ENCODE measurements at places on chromosomes 13 and 19.
A peak's percentile ranks its signal among the peaks of the same experiment; 100 is the strongest.

- DNase-seq, result no peak
These were observed 1.0 kb downstream of the ZNF420 start for GRCh38 chr19:37079238-37079637.

DNA sequence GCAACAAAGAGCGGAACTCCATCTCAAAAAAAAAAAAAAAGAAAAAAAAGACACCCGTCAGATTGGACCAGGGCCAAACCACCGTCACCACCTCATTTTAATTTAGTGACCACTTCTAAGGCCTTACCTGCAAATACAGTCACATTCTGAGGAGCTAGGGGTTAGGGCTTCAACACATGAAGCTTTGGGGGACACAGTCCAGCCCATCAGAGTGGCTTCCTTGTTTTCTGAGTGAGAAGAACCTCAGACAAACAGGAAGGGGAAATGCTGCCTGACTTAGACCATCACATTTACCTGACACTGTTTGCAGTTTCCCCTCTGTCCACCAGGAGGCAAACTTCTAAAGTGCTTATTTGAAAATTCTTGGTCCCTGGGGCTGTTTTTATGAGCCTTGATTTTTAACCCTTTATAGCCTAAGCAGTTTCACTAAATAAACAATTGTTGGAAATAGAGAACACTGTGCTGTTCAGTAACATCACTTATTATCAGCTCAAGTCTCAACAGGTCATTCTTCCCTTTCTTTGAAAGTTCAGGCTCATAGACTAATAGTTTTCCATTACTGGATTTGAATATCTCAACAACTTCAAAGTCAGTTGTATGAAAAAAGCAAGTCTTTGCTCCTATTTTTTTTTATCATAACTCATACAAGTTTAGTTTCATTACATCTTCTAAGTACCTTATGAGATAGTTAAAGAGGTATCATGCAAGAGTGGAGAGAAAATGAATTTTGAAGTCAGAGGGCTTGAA, 74.9 kb upstream of the WASF3 start:
- DNase-seq, result peak; percentile 89

- peak; percentile 98 for DNase-seq
These were observed at the start of gene ZNF625 for GRCh38 chr19:12156223-12157058. TSS of gene ZNF625 (minus strand) at chr19:12156734. CDS start at chr19:12156558, 176 bp downstream.

GRCh38 chr13:61536433-61536832, 120.8 kb upstream of the PCDH20 start:
- DNase-seq, result no peak

DNA sequence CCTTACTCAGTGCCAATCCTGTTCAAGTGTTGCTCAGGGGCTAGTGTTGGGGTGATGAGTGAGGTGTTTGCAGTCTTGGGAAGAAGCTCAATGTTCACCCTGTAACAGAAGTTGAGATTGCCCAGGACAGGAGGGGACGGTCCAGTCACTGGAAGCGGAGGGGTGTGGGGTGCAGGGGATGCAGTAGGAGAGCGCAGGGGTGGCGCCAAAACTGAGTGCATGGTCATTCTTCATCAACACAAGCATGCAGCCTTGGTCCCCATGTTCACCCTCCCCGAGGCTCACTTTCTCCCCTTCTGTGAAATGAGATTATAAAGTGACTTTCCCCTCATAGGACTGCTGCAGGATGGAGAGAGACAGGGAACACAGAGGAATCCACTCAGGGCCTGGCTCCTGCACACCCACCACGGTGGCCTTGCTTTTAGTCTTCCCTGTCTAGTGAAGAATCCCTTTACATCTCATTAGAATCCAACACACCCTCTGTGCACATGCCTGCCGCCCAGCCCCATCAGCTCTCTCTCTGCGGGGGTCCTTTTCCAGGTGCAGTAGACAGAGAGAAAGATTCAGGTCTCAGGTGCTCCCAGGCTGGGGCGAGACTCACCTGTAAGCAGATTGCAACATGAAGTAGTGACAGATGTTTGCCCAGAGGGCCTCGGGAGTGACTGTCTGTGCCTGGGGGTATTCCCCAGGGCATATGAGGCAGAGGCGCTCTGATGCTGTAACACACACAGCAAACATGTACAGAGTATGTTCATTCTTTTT, 93.2 kb downstream of the TSHZ3 start:
- DNase-seq, result no peak

DNA sequence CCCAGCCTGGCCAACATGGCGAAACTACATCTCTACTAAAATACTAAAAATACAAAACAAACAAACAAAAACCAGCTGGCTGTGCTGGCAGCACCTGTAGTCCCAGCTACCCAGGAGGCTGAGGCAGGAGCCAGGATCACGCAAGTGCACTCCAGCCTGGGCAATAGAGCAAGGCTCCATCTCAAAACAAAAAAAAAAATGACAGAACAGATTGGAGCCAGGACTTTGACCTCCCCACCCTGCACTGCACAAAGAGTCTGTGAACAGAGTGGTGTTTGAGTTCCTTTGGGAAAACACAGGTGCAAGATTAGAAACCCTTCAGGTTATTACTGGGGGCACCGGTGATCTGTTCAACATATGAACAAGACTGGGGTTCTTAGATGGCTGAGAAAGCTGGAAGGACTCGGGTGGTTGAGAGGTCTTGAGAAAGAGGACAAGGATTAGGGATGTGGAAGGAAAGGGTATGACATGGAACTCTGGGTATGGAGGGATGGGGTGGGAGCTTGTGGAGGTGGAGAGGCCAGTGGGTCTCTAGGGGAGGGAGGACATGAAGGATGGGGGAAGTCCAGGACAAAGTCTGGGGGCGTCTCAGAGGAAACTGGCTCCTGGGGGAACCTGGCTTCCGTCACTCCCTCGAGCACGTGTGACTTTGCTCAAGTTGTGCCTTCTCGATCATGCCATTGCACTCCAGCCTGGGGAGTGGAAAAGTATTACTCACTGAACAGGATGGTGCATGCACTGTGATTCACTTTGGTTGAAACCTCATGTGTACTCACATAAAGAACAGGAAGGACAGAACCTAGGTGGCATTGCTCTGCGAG, 25.9 kb downstream of the RCN3 start:
- DNase-seq, result no peak

DNA sequence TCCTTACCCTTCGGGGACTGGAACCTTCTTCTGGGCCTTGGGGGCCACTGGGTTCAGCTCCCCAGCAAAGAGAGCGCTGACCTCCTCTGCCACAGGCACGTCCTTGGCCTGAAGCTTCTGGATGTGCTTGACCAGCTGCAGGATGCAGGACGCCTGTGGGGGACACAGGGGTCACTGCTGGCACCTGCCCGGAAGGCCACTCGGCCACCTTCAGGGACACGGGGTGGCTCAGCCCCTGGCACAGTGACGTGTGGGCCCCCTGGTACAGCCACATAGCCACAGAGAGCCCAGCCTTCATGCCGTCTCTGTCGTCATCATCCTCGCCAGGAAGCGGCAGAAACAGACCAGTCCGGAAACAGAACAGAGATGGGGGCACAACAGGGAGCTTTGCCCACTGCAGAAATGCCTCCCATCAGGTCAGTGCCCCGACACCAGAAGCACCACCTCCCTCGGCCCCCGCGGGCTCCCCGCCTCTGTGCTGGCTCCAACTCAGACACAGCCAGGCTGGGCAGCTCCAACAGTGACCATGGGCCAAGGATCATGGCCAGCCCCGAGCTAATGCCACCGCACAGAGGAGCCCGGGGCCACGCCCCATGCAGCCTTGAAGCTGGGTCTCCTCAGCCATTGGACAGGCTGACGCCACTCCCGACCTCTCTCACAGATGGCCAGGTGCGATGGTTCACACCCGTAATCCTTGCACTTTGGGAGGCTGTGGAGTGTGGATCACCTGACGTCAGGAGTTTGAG, 20.7 kb downstream of the IZUMO4 start:
- DNase-seq, result no peak

DNA sequence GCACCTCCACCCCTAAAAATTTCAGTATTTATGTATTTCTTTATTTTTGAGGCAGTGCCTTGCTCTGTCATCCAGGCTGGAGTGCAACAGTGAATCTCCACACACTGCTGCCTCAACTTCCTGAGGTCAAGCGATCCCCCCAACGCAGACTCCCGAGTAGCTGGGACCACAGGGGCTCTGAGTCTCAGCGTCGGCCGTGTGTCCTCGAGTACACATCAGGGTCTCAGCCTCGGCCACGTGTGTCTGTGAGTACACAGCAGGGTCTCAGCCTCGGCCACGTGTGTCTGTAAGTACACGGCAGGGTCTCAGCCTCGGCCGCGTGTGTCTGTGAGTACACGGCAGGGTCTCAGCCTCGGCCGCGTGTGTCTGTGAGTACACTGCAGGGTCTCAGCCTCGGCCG, 21.2 kb downstream of the C2CD4C start:
- DNase-seq, result no peak

DNA sequence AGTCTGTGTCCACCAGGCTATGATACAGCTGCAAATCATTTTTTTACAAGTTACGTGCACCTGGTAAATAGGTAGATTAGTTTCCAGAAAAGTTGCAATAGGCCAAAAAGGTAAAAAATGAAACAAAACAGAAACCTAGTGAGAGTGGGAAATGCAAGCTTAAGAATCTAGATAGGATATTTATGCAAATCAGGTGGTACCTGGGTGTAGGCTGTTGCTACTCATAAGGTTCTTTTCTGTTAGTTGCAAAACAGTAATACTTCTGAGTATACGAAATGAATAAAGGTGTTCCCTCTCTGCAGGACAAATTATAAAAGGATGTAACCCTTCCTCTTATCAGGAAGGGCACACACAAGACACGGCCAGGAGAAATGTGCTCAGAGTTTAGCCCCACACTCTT, 97.9 kb downstream of the UGGT2 start:
- no peak for DNase-seq

DNA sequence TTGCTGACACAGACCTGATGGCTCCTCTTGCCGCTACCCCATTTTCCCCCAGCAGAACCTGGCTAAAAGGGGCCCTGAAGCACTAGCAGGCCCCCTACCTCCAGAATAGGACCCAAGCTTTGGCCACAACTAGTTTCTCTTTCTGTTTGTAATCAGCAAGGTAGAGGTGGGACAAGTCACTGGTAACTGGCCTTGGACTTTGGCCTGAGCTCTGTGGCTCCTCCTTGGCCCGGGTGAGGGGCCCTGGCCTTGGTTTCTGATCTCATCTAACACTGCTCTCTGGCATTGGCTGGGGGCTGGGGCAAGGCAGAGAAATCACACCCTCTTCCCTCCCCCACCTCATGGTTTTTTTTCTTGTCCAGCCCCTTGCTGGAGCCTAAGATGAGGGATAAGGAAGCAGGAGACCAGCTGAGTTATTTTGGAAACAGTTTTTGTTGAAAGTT, 2.1 kb downstream of the CALM3 start:
- peak; percentile 38 for DNase-seq

DNA sequence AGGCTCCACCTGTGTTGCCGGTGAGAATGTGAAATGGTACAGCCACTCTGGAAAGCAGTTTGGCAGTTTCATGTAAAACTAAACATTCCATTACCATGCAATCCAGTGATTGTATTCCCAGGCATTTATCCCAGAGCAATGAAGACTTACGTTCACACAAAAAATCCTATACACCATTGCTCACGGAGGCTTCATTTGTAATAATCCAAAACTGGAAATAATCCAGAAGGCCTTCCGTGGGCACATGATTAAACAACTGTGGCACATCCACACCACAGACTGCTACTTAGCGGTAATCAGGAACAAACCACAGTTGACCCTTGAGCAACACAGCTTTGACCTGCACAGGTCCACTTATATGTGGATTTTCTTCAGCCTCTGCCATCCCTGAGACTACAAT, 339.7 kb downstream of the MTUS2 start:
- DNase-seq, result no peak

DNA sequence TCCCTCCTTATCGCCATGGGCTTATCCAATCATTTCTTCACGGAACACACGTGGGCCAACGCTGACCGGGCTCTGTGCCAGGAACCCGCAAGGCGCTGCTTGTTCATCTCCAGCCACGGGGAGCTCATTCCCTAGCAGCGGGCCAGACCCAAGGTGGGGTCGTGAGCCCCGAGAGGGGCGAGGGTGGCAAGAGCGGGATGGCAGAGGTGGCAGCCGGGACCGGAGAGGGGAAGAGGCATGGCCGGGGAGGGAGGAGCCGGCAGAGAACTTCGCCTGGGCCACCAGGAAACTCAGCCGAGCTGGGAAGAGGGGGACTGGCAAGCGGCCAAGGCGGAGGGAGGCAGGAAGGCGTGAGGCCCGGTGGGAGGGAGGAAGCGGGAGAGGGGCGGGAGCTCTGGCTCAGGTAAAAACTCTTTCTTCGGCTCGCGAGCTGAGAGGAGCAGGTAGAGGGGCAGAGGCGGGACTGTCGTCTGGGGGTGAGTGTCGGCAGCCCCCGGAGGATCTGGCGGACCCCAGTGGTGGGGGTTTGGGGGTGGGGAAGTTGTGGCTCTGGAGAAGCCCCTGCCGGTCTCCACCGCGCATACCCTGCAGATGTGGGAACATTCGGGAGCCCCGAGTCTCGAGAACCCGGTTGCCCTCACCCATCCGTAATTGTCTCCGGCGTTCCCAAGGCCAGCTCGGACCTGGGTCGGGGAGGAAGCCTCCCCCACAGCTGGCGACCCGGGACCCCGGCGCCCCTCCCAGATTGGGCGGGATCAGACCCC, at the start of gene B3GNT3:
TSS of gene B3GNT3 (plus strand) at position 408 of the 764 bp plus-strand sequence. CDS start 12,670 bp downstream, outside the sequence.
- peak; percentile 60 for DNase-seq

- DNase-seq, result no peak
These were observed 187.3 kb upstream of the UBL3 start for GRCh38 chr13:30037766-30038165.

GRCh38 chr13:81487151-81487550, 1146.2 kb upstream of the SPRY2 start:
- peak; percentile 88 for DNase-seq

GRCh38 chr13:50357586-50358118, 342.4 kb downstream of the KCNRG start:
- no peak for DNase-seq

GRCh38 chr13:95100525-95101433, 200.5 kb downstream of the ABCC4 start:
- no peak for DNase-seq

GRCh38 chr13:80655778-80656511, 315.0 kb upstream of the SPRY2 start:
- DNase-seq, result peak; percentile 39

GRCh38 chr13:57408312-57408711, 223.2 kb upstream of the PCDH17 start:
- DNase-seq, result no peak

DNA sequence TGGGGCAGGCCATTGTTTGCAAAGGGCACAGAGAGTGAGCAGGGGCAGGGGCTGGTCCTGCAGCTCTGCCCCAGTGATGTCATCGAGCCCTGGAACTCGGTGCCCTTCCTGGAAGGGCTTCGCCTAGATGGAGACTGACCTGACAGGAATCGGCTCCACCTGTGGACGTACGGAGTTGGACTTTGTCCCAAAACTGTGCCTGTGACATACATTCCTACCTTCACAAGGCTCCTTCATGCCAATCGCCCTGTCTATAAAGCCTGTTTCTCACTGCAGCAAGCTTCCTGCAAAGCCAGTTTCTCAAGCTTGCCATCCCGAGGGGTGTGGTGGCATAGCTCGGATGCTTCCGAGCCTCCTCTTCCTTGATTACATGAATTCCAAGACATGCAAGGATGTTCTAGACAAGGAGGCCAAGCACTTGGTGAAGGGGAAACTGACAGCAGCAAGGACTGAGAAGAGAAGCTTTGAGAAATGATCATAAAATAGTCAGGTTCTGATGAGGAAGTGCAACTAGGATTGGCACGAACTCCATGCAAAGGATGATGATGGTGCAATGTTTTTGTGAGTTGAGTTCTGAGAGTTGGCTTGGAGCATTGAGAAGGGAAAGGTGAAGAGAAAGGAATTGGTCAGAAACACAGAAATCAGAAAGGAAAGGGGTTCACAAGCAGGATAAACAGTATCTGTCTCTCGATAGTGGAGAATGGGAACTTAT, 73.6 kb upstream of the STK24 start:
- peak; percentile 45 for DNase-seq
